ENCODE measurements at places on chromosomes 6 and 20.

DNA sequence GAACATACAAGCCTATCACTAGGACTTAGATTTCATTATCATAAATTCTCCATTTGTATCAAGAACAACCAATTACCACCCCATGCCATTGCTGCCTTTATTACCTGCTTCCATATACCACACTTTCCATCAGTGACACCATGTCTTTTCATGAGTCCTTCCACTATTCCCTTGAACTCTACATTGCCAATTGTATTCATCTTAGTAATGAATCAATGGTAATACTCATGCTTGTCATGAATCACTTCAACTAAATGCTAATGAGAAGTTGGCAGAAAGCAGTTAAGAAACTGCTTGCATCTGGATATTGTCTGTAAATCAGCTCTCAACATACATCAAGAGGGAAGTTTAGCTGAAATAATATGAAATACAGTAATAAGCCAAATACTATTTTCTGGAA, 61.2 kb upstream of the RNF217 start:
- DNase-seq: no peak

DNA sequence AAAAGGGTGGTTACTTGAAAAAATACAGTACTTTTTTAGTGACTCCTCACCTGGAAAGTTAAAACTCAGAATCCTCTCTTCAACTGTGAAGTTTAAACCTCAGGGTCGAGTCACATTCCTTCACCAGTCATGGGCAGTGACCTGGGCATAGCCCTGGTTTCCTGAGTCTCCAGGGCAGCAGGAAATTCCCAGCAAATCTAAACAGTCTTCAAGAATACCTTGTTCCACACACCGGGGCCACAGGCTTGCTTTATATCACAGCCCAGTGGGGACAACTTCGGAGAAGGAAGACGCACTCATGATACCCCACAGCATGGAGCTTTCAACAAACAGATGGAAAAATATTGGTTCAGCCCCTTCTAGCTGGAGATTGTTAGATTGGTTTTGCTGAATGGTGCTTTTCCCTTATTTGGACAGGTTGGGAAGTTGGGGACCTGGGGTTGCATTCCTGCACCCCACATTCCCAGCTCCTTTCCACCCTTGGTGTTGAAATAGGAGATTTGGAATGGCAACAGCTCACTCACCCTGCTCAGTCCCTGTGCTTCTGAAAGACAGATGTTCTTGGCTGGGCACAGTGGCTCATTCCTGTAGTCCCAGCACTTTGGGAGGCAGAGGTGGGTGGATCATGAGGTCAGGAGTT, 113.0 kb upstream of the TMEM170B start:
- no peak for DNase-seq

- no peak for DNase-seq
Observed at GRCh38 chr20:45752746-45753145, 30.6 kb downstream of the SPINT4 start.

GRCh38 chr6:155247618-155248007, 16.2 kb upstream of the CLDN20 start:
- DNase-seq: peak; percentile 51

DNA sequence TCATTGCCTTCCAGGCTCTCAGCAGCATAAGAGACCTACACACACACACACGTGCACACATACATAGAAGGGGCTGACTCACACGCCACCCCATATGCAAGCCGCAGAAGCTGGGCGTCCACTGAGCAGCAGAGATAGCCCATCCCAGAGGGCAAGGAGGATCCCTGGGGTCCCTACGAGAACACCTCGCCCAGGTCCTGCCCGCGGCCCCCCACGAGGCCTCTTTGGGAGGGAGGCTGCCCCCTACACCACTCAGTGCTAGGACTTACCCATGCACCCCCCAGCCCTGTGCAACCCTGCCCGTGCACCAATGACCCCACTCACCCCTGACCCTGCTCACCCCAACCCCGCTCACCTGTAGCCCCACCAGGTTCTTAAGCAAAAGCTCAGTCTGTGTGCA, 20.6 kb upstream of the NTSR1 start:
- no peak for DNase-seq

- no peak for DNase-seq
Observed at GRCh38 chr6:2560917-2561698, 189.6 kb downstream of the MYLK4 start.

DNA sequence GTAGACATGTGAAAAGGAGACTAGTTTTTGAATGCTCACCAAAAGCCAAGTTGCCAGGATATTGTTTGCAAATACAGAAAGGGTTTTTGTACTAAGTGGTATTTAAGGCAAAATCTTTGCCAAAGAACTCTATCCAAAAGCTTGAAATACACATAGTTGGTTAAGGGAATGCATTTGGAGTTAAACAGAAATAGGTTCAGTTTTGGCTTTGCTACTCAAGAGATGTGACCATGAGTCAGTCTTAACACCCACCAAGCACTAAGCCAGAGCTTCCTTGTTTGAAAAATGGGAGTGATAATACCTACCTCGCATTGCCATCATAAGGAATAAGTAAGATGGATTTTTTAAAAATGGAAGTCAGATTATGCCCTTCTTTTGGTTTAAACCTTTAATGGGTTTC, 191.7 kb upstream of the LAMP5 start:
- no peak for DNase-seq

Measured in cardiac fibroblast (primary cell).